ENCODE measurements at places on chromosomes 4 and X.

DNA sequence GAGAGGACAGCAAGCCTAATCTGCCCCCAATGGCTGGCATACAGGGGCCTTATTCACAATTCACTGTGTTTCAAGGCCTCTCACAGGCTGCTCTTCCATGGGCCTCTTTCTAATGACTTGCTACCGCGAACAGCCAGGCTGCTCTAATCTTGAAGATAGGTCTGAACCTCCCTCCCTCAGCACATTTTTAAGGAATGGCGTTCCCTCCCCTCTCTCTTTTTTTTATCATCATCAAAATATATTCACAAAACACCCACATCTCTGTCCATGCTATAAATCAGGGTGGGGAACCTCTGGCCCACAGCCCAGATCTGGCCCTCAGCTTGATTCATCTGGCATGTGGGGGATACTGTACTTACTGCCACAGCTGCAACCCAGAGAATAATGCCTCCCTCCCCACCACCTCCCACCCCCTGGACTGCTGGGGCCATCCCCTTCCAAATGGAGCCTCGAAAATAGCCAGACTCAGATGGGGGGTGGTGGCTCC lies 76.2 kb upstream of the PLAC1 start:
- no peak for DNase-seq

DNA sequence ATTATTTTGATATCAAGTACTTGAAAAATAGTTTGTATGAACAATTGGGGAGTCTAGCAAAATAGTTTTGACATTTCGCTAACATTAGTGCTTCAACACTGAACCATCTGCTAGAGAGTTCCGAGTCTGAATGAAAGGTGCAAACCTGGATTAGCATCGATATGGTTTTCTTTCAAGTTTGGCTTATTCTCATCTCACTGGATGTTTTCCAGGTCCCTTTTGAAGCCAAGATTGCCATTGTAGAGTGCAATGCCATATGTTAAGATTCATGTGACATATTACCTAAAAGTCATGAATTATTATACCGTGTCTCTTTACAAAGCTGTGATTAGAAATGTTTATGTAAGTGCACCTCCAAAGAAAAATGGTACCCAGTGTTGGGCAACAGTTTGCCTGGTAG lies 36.8 kb upstream of the NAA11 start:
- DNase-seq, result no peak

- DNase-seq, result no peak
These were observed 145.5 kb downstream of the ARHGAP10 start for GRCh38 chr4:147877308-147877771.

DNA sequence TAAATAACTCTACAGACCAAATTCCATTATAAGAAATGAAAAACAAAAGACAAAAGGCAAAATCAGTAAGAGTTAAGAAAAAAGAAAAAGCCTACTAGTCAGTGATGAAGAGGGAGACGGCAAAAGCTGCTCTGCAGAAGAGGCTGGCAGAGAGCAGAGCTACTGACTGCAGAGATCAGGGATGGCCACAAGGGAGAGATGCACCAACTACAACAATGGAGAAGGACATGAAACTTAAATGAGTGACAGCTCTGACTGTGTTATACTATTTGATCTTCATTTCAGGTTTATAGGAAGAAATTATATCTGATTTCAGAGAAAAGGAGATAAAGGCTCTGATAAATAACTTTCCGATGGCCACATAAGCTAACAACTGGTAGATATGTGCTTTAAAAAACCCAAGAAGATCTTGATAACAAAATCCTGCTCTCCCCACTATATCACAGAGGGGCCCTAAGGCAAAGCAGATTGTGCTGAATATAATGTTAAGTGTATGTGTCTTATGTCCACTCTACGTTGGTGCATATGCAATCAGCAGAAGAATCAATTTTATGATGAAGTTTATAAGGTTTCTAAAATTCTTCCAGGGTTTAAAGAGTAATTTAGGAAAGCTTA lies 58.4 kb upstream of the COX18 start:
- DNase-seq, result peak; percentile 75

GRCh38 chr4:163948920-163949455 lies 454.5 kb downstream of the TMA16 start:
- DNase-seq, result no peak

DNA sequence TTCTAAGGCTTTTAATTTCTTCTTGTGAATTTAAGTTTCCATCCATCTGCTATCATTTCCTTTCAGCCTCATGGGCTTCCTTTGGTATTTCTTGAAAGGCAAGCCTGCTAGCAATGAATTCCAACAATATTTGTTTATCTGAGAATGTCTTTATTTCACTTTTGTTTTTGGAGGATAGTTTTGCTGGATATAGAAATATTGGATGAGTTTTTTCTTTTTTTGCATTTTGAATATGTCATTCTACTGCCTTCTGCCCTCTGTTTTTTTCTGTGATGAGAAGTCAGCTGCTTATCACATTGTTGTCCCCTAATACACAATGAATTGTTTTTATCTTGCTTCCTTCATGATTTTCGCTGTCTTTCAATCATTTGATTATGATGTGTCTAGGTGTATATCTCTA lies 13.2 kb upstream of the SORCS2 start:
- DNase-seq, result no peak

GRCh38 chr4:84481860-84482245 lies 17.2 kb downstream of the NKX6-1 start:
- no peak for DNase-seq

DNA sequence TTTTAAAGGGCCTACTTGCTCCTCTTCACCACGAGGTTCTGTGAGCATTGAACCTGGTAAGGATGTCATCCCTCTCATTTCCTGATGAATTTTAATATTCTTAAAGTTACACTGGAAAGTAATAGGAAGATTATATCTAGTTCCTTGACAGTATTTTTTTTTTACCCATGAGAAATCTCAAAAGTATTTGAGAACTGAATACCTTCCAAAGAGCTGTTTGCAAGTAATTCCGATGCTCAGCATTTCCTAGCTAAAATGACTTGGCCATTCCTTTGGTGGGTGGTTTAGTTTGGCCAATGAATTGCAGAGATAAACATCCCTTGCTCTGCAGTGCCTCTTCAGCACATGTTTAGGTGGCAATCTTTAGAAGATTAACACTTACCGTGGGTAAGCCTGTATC lies 110.2 kb upstream of the WDR1 start:
- DNase-seq, result no peak

DNA sequence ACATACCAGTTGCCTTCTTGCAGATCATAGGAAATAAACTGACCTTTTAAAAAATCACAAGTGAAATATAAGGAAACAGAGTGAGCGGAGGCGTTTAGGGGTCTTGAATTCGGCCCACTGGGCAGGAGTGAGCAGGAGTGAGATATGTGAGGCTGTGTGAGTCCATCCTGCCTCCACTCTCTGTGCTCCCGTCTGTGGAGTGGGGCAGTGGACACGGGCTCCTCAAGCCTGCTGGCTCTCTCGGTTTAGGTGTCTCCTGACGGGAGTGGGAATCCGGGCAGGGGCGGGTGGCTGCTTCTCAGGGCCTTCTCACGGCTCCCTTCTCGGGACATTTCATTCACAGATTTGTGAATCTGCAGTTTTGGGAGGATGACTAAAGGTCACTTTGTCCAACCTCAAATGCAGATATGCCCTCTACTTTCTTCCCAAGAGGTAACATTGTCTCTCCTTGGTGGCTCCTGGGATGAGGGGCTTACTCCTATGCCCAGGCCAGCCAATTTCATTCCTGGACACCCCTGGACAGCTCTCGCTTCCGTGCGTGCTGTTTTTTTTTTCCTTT lies 27.6 kb downstream of the CYTL1 start:
- no peak for DNase-seq

- DNase-seq, result no peak
These were observed 14.2 kb downstream of the IQCM start for GRCh38 chr4:149801416-149801815.

- DNase-seq, result peak; percentile 56
These were observed 41.3 kb upstream of the ASMTL start for GRCh38 chrX:1493877-1494510.

Measured in Ammon's horn (tissue), 1 donor.